Caki2 (cell line): ENCODE measurements at places on chromosomes 11 and 22.

- DNase-seq = no peak
These were observed 27.9 kb downstream of the SLC25A17 start for GRCh38 chr22:40791241-40791640.

DNA sequence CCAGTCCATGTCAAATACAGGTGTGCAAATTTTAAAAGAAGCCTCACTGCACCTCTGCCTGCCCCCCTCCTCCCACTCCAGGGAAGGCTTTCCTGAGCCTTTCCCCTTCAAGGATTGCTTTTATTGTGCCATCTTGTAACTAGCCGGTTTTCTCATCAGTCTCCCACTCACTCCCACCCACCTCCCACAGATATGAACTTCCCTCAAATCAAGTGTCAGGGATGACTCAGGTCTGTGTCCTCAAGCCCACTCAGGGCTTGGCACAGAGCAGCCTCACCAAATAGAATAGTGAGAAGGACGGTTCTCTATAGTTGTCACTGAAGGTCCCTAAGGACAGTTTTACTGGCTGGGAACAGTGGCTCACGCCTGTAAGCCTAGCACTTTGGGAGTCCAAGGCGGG is 43.0 kb downstream of the THAP12 start:
- DNase-seq = no peak

DNA sequence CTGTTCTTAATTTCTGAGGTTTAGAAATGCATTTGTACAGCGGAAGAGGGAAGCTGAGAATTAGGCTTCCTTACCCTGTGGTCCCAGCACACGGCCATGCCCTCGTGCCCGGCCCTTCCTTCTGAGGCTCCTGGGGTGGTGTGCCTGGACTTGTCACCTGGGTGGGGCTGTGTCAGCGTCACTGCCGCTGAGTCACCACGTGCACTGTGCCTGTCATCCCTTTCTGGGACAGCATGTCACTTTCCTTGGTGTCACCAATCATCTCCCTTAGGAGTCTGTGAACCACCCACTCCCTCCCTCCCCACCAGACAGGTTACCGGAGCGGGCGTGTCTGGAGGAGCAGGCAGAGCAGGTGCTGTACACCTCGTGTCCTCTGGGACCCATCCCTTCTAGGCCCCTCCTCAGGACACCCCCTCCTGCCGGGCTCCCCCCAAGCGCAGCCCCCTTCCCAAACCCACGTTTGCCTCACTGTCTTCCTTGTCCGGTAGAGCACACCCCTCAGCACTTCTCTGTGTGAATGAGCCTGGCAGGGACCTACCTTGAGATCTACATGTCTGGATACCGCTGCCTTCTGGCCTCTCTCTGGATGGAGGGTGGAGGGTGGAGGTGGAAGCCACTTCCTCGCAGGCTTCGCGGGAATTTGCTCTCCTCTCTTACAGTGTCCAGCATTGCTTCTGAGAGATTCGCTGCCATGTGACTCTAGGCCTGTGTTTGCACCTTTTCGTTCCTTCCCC is 367.6 kb downstream of the TBC1D22A start:
- DNase-seq = peak; percentile 84

DNA sequence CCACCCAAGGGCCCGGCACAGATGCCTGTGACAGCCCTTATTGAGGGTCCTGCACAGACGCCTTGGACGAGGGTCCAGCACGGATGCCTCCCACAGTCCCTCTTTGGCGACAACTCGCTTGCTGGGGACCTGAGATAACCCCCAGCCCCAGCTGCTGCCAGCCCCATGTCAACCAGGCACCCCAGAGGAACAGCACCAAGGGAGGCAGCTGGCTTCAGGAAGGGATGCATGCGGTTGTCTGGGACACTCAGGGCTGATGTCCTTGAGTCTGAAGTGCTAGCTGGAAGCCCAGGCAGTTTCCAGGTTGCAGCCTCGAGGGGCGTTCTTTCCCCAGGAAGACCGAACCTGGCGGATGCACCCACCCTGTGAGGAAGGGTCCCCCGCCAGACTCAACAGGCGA is 33.8 kb downstream of the MOB2 start:
- no peak for DNase-seq

DNA sequence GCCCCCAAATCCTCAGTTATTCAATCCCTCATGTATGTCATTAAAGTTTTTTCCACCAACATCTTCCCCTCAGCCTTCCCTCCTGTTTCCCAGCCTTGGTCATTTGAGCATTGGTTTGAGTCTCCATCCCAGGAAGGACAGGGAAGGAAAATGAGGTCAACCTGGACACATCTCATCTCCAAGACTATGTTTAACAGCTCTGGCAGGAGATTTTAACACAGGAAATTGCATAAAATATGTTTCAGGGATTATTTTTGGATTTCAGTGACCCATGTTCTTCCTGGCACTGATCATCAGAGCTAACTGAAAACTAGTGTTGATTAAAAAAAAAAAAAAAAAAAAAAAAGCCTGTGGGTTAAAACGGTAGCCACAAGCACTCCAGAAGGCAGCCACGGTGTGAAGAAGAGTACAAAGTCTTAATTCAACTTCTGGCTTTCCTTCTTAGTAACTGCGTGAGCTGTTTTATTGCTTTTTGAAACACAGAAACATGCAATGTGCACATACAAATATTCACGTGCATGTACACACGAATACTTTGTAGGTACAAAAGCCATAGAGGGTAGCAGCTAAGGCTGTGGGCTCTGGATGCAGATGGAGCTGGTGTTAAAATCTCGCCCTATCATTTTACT is 164.4 kb upstream of the DDI1 start:
- DNase-seq = no peak

DNA sequence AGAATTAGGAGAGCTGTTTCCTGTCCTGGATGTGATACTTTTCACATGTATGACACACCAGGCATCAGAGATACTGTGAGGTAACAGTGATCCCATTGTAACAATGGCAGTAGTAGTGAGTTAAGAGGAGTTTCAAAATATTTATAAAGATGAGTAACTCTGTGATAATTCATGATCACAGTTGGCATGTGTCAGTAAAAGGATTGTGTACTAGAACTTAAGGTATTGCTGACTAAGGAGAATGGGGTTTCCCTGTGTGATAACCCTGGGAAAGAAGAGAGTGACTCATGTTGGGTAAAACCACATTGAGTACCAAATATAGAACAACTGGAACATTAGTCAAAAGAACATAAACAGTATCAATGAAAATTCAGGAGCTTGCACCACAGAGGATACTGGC is 22.9 kb upstream of the SLC5A1 start:
- DNase-seq = peak; percentile 64

GRCh38 chr22:36406721-36407120 is 19.0 kb upstream of the MYH9 start:
- no peak for DNase-seq

GRCh38 chr11:67006029-67006884 is 16.7 kb upstream of the SYT12 start:
- DNase-seq = peak; percentile 46

DNA sequence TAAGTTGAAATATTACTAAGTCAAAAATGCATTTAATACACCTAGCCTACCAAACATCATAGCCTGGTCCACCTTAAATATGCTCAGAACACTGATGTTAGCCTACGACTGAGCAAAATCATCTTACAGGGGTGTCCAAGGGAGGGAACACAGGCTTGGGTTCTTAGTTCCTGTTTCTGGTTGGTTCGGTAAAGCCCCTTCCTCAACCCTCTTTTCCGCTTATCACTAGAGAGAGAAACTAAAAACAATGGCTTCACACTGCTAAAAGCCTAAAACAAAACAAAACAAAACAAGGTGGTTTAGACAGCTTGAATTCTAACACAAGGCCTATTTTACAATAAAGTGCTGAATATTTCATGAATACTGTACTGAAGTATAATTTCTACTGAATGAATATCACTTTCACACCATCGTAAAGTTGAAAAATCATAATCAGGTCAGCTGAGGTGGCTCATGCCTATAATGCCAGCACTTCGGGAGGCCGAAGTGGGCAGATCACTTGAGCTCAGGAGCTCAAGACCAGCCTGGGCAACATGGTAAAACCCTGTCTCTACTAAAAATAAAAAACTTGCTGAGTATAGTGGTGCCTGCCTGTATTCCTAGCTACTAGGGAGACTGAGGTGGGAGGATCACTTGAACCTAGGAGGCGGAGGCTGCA is 118.0 kb downstream of the SIK3 start:
- no peak for DNase-seq

DNA sequence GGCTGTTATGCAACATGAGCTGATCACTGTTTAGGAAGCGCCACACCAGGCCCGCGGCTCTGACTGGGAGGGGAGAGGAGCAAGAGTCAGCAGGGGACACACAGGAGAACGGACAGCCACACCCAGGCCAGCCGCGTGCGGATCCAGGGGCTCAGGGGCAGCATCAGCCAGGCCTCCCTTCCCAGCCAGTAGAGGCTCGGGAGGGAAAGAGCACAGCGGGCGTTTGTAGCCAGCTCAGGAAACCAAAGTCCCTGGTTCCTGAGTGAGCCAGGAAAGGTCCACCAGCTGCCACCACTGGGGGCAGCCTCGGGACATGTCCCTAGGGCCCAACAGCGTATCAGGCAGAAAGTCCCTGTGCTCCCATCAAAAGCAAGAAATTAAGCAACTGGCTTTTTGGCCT is 71.8 kb upstream of the PITPNB start:
- peak; percentile 22 for DNase-seq

DNA sequence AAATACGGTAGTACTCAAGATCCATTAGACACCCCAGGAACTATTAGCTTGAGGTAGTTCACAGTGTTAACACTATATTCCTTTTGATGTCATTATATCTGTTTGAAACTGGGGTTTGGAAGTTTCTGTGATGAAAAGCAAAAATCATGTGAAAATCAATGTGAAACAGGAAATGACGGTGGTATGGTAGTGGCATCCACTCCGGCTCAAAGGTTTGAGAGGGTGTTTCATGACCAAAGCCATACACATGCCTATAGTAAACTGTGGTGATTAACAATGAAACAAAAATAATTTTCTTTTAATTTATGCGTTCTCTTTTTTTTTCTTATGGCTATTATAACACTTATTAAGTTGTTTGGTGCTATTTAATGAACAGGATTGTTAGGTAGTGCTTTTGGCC is 10.9 kb downstream of the RAB38 start:
- no peak for DNase-seq

DNA sequence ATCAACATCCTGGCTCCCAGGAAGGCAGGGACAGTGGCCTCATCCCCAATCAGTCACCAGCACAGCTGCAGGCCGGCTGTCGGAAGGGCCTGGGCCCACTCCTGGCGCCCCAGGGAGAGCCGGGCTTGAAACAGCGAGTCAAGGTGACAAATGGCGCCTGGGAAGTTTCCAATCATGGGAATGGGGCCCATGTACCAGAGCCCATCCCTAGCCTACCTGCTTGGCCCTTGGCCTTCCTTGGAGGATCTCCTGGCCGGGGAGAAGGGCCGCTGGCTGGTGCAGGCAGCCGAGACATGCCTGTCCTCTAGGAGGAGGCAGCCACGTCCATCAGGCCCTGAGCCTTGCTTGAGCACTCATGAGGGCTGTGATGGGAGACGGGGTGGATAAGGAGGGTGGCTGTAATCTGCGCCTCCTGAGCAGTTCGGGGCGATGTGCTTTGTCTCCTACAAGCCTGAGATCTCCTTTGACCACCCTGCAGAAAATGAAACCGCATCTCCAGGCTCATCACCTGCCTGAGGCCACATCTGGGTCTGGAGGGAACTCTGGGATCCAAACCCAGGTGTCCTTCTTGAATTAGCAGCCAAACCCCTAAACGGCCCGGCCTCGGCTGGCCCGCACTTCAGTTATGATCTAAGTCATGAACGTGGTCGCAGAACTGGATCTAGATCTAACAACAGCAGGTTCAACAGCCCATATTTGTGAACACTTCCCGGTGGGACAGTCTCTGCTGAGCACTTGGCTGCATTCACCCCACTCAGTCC is 862.0 kb downstream of the TBC1D22A start:
- DNase-seq = no peak
